CD4-positive, alpha-beta T cell treated with Interleukin-6 at 100 ng/mL for 8 hours (primary cell): ENCODE measurements at places on chromosomes 2 and 18.
A peak's percentile ranks its signal among the peaks of the same experiment; 100 is the strongest.

DNA sequence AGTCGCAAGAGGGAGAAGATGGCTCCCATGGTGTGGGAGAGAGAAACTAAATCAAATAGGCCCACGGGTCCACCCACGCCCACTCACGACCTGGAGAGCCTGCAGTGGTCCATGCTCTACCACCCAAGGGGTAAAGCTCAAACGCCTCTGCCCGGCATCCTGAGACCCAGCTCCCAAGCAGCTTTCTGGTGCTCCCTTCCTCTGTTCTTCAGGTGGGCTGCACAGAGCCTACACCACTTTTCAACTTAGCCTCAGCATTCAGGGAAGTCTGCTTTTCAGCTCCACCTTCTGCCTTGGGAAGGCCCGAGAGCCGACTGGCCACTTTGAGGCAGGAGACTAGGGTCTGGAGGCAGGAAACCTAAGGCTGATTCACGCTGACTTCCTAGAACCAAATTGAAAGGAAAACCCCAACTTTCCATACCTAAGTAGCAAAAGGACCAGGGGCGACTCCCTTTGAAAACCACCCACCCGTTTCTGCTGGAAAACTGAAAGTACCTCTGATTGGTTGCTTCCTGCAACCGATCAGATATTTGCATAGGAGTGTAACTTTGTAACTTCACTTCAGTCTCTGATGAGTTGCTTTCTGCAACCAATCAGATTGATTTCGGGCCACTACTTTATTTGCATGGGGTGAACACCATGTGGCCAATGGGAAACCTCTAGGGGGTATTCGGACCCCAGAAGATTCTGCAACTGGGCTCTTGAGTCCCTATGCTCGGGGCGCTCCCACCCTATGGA, 26.8 kb upstream of the SPATA3 start:
- no peak for DNase-seq

DNA sequence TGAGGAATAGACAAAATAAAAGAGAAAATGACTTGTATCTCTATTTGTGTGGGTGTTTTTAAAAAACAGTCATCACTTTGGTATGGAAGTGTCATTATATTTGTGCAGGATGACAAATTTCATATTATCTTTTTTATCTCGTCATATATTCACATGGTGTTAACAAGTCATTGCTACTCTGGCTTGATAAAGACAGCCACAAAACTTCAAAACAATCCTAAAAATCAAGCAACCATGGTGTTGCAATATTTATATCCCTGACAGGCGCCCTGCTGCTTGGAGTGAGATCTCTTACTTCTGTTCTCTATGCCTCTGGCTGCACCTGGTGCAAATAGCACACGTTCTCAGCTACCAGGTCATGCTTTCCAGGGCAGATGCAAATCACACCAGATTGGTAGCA, 278.0 kb upstream of the EPHA4 start:
- no peak for DNase-seq

DNA sequence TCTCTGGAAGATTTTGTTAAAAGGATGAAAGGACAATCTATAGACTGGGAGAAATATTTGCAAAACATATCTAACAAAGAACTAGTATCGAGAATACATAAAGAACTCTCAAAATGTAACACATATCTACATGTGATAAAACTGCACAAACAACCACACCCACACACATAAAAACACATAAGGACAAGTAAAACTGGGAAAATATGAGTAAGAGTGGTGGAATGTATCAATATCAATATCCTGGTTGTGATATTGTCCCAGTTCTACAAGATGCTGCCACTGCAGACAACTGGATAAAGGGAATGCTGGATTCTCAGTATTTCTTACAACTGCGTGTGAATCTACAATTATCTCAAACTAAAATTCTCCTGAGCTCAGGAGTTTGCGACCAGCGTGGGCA, 9.3 kb downstream of the VPS4B start:
- DNase-seq: no peak

- DNase-seq: no peak
Observed at GRCh38 chr2:217717646-217718045, 285.1 kb downstream of the TNS1 start.

GRCh38 chr18:58819051-58819450, 45.6 kb upstream of the ZNF532 start:
- DNase-seq: peak; percentile 54

DNA sequence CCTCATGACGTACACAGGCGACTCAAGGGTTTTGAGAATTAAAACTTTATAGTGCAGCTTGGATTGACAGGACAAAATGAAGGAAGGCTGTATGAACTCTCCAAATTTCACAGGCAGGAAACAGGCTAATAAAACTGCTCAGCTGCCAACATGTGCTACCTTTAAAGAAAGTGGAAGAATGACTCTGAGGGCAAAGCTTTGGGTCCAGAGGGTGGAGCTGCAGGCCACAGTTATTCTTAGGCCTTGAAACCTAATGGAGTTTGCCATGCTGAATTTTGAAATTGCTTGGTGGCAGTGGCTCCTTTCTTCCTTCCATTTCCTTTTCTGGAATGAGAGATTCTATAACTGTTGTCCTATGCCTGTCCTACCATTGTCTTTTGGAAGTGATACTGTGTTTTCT, 34.8 kb downstream of the HAT1 start:
- DNase-seq: no peak

GRCh38 chr2:223786943-223787342, 50.4 kb downstream of the AP1S3 start:
- no peak for DNase-seq

DNA sequence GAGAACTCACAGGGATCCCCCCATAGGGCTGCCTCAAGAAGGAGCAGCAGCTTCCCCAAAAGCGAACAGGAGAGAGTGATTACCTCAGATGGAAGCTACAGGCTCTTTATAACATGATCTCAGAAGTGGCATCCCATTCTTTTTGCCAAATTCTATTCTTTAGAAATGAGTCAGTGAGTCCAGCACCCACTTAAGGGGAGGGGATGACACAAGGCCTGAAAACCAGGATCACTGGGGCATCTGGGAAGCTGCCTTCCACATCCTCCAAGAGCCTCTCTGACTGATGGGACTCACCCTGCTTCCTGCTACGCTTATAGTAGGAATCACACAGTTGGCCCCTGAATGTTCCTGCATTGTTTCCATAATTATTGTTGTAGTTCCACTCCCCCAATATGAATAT, 96.5 kb downstream of the MAPK4 start:
- no peak for DNase-seq
